ENCODE measurements at places on chromosomes 12 and 14. TPM values are rescaled to one million over a fixed set of nuclear protein-coding genes. Genes with fewer than 3 reads are reported as not detected.

DNA sequence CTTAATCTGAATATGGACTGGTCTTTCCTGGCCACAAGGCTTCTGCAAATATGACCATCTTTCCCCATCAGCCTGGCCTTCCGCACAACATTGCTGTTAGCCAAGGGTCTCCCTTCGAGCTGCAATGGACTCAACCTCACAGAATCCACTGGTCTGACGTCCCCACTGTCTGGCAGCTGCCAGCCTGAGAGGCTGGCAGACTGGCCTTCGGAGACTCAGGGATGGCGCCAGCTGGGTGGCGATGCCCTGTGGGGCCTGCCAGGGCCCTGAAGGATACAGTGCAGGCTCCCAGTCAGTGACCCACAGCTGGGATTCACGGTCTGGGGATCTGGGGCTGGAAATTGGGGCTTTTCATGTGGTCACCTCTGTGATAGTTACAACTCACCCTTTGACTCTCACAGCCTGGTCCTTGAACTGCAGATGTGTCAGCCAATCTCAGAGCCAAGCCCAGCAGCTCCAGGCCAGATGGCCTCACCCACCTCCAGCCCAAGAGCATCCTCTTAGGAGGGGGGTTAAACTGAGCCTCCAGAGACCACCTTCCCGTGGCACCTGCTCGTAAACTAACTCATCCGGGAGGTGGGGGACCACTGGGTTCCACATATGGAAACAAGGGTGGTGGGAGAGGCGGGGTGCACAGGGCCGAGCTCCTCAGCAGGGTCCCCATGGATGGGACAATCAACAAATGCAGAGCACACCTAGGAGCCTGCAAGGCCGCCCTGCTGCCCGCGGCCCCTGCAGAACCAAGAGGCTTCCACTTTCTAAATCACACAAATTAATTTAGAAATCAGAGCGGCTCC, 21.1 kb upstream of the C14orf180 start:
- no peak for DNase-seq

GRCh38 chr12:8065991-8066594, at the start of gene C3AR1:
Gene C3AR1 (minus strand): TSS chr12:8066359. CDS start chr12:8060185, 6,174 bp downstream.
- peak; percentile 70 for DNase-seq

DNA sequence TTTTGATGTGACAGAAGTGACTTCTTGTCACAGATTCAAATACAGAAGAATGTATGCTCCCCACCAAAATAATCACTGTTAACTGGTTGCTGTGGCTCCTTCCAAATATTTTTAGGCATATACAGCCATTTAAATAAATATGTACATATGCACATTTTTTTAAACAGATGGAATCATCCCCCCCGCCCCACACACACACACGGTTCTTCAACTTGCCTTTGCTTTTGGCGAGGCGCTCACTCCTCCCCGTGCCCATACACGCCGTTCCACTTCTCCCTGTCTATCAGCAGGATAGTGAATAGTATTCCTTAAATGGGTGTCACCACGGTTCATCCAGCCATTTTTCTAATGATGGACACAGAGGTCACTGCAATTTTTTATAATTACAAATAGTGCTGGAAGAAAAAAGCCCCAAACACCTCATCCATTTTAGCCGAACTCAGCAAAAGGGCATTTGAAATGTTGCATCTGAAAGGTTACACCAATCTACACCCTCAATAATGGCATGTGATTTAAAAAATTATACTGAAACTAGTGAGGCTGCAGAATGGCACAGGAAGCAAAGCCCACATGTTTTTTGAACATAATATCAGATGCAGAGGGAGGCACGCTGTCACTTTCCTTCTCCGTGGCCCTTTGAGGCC, 39.2 kb upstream of the MEG3 start:
- no peak for DNase-seq

Gene AEBP2
- polyA plus RNA-seq, result 7.2 TPM

GRCh38 chr12:93846936-93847516, 169.9 kb downstream of the CRADD start:
- no peak for DNase-seq

Gene CMKLR1
- polyA plus RNA-seq, result not detected

DNA sequence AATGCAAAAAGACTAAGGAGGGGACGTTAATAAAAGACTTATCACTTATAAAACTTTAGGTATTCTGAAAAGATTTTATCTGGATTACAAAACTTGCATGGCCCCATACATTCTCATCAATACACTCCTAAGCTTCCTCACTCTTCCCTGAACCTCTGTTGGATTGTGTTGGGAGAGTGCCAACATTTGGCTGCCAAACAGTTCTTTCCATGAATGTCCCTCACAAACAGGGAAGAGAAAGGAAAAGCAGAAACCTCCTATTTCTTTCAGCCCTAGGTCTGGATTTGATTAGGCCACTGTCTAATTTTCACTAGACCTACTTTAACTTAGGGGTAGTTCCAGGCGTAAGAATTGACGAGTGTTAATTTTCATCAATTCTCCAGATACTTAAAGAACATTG, 11.7 kb downstream of the PTHLH start:
- no peak for DNase-seq

GRCh38 chr12:3289702-3290101, 201.3 kb upstream of the PRMT8 start:
- DNase-seq, result no peak

Gene PLEK2
- 156 TPM for polyA plus RNA-seq

DNA sequence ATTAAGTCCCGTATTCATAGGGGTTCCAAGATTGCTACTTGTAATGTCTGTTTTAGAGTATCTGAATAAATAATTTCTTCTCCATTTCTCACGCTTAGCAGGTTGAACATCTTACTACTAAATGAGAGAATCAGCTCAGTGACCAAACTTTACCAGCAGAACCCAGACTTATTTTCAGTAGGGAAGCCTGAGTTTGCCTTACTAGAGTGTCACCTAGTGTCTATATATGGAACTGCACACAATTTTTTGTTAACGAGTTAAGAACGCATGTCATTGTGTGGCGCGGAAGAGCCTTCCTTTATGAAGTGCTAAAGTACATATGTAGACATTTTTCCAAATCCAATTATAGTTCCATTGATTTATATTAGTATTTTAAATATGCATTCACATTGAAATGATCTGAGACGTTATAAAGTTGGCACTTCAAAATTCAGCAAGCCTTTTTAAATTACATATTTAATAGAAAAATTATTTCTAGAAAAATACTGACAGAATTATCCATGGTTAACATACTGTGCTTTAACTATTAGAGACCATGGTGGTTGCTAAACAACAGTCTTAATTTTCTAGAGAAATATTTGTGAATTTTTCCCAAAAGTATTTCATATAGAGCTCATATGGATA, 88.3 kb downstream of the RPS29 start:
- DNase-seq, result peak; percentile 64

Gene FAIM2
- not detected for polyA plus RNA-seq

Gene LRTM2
- not detected for polyA plus RNA-seq
